ENCODE measurements at places on chromosomes 6 and 20. TPM values are rescaled to one million over a fixed set of nuclear protein-coding genes. Genes with fewer than 3 reads are reported as not detected.

Gene TMEM200A
- 49.2 TPM for total RNA-seq

Gene FLRT3
- total RNA-seq: 2.5 TPM

Gene MEP1A
- not detected for total RNA-seq

Gene INSM1
- total RNA-seq: not detected

Gene RTN4IP1
- total RNA-seq: 4.4 TPM
